ENCODE measurements at places on chromosomes 3 and 15.

DNA sequence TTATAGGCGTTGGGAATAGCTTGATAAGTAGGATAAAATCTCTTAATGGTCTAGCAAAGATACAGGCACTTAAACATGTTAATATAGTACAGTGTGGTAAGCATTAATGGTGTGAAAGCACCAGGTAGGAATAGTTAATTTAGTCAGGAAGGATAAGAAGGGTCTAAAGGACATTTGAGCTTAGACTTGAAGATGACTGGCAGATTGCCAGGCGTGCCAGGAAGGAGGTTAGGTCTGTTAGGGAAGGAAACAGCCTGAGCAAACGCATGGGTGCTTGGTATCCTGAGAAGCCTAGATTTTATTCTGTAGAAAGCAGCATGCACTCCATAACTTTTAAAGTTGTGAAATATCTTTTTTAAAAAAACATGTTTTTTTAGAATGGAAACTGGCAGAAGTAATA lies 17.7 kb downstream of the SEC62 start:
- no peaks in the 10 kb centered on the region for H3K27me3 ChIP-seq
- no peak overlapping the region for H3K4me3 ChIP-seq
- DNase-seq, result no peak
- peaks cover 14% of the 10 kb centered on the region for H3K36me3 ChIP-seq
- H3K27ac ChIP-seq, result no peak overlapping the region

- no peaks in the 10 kb centered on the region for H3K27me3 ChIP-seq
- no peak overlapping the region for H3K27ac ChIP-seq
- peaks cover 12% of the 10 kb centered on the region for H3K36me3 ChIP-seq
- no peaks in the 10 kb centered on the region for H3K4me1 ChIP-seq
Measured at GRCh38 chr3:180962530-180962929, 27.0 kb downstream of the DNAJC19 start.

DNA sequence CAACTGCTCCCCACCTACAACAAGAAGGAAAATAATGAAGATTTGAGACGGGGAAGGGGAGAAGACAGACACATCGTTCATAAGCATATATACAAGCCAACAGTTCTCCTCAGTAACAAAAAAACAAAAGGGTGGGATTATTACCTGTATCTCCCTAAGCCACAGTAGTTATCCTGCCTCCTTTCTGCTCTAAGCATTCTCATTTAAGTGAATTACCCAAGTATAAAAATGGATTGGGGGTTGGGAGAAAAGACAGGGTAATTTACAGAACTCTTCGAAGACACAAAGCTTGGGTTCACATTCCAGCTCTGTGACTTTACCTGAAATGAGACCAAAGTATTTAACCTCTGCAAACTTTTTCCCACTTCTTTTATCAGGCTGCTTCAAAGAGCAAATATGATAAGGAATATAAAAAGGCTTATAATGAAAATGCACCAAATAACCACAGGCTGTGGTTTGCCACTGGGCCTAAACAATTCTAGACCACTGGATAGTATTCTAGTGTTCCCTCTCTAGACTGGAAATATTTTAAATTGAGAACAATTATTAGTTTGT lies 64.4 kb downstream of the UACA start:
- peaks cover 47% of the 10 kb centered on the region for H3K36me3 ChIP-seq
- H3K27me3 ChIP-seq, result no peaks in the 10 kb centered on the region
- DNase-seq, result no peak
- H3K27ac ChIP-seq, result no peak overlapping the region
- H3K4me1 ChIP-seq, result peaks cover 6% of the 10 kb centered on the region

- no peaks in the 10 kb centered on the region for H3K27me3 ChIP-seq
- DNase-seq, result peak; percentile 48
- H3K4me1 ChIP-seq, result peaks cover 3% of the 10 kb centered on the region
- H3K36me3 ChIP-seq, result no peaks in the 10 kb centered on the region
- peak overlapping the region; percentile 44 for H3K27ac ChIP-seq
- H3K4me3 ChIP-seq, result no peak overlapping the region
Measured at GRCh38 chr3:150870406-150870805, 34.8 kb downstream of the MINDY4B start.

DNA sequence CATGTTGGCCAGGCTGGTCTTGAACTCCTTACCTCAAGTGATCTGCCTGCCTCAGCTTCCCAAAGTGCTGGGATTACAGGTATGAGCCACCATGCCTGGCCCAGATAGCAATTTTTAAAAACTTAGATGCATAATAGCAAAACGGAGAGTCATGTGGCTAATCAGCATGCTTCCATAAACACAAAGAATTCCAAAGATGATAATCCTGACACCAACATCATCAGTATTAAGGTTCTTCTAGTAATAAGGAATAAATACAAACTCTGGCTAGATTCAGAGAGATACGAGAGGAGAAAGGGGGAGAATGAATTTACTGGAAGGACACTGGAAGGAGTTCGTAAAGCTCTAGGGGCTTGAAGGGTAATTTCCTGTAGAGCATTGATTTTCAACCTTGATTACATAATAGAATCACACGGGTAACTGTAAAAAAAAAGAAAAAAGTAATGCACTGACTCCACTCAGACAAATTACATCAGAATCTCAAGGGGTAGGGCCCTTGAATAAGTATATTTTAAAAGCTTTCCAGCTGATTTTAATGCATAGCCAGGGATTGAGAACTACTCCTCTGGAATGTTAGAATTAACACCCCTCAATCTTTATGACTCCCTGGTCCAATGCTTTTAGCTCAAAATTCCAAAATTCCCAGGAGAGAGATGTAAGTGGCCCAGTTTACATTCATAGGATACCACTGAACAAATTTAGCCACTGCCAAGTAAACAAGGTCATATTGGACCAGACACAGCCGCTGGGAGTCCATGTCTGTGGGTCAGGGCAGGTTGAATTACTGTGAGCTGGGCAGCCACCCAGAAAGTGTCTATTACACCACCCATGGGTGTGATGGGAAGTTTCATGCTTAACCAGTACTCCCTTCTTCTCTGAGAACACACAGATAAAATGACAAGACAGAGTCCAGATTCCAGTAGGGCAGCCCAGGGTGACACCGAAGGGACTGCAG lies 243.9 kb downstream of the TBL1XR1 start:
- DNase-seq, result peak; percentile 79
- no peaks in the 10 kb centered on the region for H3K36me3 ChIP-seq
- H3K27ac ChIP-seq, result no peak overlapping the region

DNA sequence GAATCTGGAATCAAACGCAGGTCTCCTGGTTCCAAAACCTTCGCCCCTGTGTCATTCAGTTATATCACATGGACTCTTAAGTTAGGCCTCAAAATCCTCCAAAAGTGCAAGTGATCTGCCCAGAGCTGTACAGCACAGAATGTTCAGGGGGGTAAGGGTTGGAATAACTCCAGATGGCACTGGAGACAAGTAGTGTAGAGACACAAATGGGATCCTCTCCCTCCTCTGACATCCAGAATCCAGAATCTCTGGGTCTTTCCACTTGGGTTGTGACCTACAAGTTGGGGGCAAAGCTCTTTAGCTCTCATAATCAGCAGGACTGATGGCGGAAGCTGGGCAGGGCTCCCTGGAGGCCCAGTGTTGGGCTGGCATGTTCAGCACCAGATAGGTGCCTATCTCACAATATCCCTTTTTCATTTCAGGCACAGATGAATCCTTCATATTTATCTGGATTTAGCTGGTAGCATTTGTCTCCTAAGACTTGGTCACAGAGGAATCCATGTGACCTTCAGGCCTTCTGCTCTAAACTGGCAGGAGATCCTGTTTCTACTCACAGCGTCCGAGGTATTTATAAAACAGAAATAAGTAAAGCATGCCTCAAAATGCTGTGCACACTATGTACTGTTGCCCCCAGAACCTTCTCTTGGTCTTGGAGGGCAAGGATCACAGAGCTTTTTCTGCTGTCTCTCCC lies 15.4 kb downstream of the ABHD2 start:
- H3K27me3 ChIP-seq, result no peaks in the 10 kb centered on the region
- peak overlapping the region; percentile 88 for H3K27ac ChIP-seq
- DNase-seq, result no peak
- no peak overlapping the region for H3K4me3 ChIP-seq
- H3K36me3 ChIP-seq, result peaks cover 62% of the 10 kb centered on the region

DNA sequence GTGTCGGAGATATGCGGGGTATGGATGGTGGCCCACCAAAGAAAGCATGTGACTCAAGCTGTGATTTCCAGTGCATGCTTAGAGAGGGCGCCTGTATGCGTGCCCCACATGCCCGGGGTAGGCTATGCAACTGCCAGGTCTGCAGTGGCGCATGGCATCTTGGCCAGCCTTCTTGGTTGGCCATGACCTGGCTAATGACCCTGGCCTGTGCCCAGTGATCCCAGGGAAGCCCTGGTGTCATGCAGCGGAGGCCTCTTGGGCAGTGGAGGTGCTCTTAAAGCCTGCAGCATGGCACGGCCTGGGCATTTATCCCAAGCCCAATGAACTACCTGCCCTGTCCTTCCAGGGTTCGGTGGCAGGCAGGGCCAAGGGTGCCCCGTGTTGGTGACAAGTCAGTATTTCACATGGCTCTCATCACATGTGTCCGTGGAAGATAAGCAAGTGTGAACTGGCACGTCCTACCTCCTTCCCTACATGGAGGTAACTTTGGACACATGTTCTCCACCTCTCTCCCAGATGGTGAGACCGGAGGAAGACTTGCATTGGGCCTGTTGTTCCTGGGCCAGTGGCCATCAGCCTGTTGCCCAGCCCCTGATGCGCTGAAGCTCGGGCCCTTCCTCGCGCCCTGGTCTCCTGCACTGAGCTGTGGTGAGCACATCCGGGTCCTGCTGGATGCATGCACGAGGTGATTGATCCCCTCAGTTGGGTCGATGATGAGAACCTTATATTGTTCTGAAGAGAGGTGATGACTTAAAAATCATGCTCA lies 192.0 kb downstream of the UBE3A start:
- H3K27ac ChIP-seq, result no peak overlapping the region
- H3K4me1 ChIP-seq, result no peaks in the 10 kb centered on the region
- H3K27me3 ChIP-seq, result no peaks in the 10 kb centered on the region
- no peak overlapping the region for H3K4me3 ChIP-seq

DNA sequence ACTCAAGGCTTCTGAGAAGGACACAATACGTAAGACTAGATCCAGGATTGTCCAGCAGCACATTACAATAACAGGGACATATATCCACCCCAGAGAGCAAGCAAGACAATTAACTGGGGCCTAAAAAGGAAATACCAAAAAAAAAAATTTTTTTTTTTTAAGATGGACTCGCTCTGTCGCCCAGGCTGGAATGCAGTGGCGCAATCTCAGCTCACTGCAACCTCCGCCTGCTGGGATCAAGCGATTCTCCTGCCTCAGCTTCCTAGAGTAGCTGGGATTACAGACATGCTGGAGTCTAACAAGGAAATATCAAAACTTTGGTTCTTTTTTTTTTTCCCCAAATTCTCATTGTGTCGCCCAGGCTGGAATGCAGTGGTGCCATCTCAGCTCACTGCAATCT lies 28.8 kb upstream of the IMPDH2 start:
- peak; percentile 13 for DNase-seq
- H3K27ac ChIP-seq, result peak overlapping the region; percentile 30
- no peak overlapping the region for H3K4me3 ChIP-seq
- no peaks in the 10 kb centered on the region for H3K4me1 ChIP-seq

DNA sequence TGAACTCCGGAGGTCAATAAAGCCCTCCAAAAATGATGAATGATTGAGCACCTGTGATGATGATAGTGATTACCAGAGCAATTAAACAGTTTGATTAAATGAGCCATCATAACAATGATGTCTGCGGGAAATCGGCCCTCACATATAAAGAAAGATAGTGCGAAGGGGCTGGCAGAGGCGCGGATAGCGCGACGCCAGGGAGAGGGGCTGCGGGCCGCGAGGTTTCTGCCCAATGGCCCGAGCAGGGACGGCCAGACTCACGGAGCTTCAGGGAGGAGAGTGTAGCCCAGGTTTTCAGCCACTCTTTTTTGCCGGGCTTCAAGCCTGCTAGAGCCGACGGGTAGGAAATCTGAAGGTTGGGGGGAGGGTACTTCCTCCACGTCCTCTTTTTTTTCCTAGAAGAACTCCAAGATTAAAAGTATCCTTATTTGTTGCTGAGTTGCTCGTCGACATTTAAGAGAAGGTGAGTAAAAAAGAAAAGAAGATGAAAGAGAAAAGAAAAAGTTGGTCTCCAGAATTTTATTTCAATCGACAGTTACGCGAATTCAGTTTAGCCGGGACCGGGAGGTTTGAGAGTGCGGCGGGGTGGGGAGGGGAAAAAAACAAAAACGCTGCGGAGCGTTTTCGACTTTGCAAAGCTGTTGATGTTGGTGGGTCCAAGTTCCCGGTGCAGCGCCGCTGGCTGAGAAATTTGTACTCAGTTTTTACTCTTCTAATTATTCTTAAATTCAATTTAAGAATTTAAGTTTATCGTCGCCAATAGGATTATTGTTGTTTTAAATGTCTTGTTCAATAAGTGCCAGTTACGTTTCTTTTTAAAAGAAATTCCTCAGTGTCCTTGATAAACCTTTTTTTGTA lies 2.2 kb upstream of the MEIS2 start:
- peak overlapping the region; percentile 41 for H3K4me3 ChIP-seq
- H3K27me3 ChIP-seq, result peaks cover 44% of the 10 kb centered on the region
- no peak overlapping the region for H3K27ac ChIP-seq
- DNase-seq, result peak; percentile 55
- H3K36me3 ChIP-seq, result no peaks in the 10 kb centered on the region

GRCh38 chr3:8981700-8982099 lies 18.4 kb upstream of the RAD18 start:
- H3K36me3 ChIP-seq, result no peaks in the 10 kb centered on the region
- H3K27ac ChIP-seq, result no peak overlapping the region
- H3K27me3 ChIP-seq, result peaks cover 43% of the 10 kb centered on the region

DNA sequence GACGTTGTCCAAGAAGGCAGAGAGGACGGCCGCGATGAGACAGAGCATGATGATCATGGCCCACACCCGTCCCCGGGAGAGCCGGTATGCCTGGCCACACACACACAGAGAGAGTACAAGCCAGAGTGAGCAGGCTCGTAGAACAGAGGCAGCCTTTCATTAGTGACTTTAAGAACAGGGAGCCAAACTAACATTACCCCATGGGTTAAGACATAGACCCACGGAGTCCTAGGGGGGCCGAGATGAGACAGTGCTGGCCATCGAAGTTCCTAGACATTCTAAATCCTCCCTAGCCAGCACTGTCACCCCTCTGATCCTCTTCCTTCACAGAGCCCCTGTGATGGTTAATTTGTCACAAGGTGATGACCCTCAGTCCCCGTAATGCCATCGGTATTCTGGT lies 114.0 kb downstream of the OCA2 start:
- no peaks in the 10 kb centered on the region for H3K36me3 ChIP-seq
- no peak overlapping the region for H3K27ac ChIP-seq
- H3K4me1 ChIP-seq, result no peaks in the 10 kb centered on the region

- no peaks in the 10 kb centered on the region for H3K36me3 ChIP-seq
- no peak overlapping the region for H3K4me3 ChIP-seq
- peak; percentile 47 for DNase-seq
- peaks cover 3% of the 10 kb centered on the region for H3K4me1 ChIP-seq
Measured at GRCh38 chr3:22980346-22980745, 222.8 kb upstream of the UBE2E2 start.
